Tongue (tissue), 3 donors: ENCODE measurements at places on chromosomes 2 and 18. TPM values are rescaled to one million over a fixed set of nuclear protein-coding genes. Genes with fewer than 3 reads are reported as not detected.

The DSC1 gene
- 1.1 TPM for total RNA-seq

DNA sequence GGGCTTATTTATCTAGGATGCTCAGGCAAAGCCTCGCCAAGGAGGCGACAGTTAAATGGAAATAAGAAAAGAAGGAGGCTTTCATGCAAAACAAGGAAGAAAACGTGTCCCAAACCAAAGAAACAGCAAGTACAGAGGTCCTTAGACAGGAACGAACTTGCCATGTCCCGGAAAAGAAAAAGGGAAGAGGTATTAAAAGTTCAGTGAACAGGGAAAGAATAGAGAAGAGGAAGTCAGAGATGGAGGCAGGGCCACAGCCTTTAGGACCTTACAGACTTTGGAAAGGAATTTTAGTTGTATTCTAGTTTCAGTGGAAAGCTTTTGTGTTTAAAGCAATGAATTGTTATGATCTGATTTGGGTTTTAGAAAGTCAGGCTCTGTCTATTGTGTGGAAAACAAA, 22.1 kb downstream of the IKZF2 start:
- no peak for DNase-seq

- DNase-seq = no peak
Observed at GRCh38 chr18:23635283-23636070, 27.2 kb downstream of the ANKRD29 start.

DNA sequence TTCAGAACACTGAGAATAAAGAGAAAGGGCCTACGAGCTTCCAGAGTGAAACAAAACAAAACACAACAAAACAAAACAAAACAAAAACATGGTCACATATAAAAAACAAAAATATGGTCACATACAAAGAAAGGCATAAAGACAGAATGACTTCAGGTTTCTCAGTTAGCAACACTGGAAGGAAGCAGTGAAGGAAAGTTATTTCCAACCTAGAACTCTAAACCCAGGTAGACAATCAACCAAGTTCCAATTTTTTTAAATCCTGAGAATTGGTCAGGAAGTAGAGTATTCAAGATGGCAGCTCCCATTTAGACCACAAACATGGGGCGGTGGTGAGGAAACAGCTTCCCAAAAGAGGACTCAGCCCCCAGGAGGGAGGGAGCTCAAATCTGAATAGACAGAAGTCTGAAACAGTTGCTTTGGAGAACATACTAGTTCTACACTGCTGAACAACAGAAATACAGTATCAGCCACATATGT, 9.1 kb downstream of the DRC1 start:
- no peak for DNase-seq

DNA sequence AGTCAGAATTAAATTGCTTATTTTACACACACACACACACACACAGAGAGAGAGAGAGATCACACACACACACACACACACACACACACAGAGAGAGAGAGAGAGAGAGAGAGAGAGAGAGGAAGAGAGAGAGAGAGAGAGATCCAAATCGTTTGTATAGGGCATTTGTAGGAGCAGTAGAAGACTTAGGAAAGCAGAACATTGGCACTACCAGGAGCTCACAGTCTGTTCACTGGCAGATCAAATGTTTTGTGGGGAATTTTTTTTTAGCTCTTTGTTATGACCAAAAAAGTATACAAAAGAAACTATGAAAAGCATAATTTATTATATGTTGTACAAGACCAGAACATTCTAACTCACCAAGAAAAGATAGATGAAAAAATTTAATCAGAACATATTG, 81.8 kb downstream of the MBD5 start:
- no peak for DNase-seq

GRCh38 chr2:54667726-54668650, 55.5 kb upstream of the EML6 start:
- DNase-seq = no peak

The DNAJC5G gene
- not detected for total RNA-seq

The VIL1 gene
- not detected for total RNA-seq

DNA sequence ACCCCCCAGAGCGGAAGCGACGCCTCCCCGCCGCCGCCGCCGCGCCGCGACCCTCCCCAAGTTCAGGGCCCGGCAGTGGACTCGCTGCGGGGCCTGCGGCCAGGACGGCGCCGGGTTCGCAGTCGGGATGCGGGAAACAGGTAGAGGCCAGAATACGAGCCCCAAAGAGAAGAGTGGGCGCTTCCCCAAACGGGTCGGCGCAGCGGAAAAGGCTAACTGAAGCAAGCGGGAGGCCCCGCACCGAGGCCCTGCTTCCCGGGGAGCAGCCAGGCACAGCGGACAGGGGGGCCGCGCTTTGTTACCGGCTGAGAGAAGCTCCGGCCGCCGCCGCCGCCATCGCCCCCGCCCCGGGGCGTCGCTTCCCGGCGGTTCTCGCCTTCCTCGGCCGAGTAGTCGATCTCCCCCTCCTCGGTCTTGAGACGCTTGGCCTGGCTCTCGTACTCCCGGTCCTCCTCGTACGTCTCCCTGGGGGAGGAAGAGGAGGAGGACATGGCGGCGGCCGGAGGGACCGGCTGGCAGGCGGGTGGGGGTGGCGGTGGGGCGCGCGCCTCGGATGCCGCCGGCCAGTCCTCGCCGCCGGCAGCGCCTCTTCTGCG, 494 bp downstream of the HNRNPLL start:
- peak; percentile 67 for DNase-seq

The RIF1 gene
- 62.0 TPM for total RNA-seq

DNA sequence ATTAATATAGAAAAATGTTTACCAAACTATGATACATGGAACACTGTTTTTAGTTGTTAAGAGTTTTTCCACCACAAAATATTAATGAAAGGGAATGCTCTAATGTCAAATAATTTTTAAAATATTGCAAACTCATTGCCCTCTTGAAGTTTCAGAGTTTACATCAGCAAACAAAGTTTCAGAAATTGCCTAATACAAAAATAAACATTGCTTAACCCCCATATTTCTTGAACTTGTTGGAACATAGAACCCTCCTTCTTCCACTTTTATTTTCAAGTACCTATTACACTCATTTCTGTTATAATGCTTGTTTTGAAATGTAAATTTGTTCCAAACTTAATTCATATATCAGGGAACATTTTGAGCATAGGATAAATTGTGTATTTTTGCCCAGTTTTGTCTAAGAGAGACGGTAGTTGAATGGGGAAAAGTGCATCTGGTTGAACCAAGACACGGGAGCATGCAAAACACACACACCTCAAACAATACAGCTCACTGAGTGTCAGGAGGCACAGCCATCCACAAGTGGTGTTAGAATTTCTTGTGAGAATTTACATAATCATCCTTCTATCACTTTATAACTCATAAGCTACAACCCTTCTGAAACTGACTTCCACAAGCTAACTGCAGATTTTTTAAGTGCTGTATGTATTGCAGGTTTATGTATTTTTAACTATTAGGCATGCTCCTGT, 5.3 kb upstream of the MC4R start:
- DNase-seq = no peak

The DUSP2 gene
- total RNA-seq = 8.0 TPM

GRCh38 chr2:107717661-107718060, 109.0 kb upstream of the RGPD4 start:
- DNase-seq = no peak

The ADCY3 gene
- total RNA-seq = 27.1 TPM

- DNase-seq = peak; percentile 92
Observed at GRCh38 chr2:231642631-231643494, 50.2 kb downstream of the TEX44 start.

DNA sequence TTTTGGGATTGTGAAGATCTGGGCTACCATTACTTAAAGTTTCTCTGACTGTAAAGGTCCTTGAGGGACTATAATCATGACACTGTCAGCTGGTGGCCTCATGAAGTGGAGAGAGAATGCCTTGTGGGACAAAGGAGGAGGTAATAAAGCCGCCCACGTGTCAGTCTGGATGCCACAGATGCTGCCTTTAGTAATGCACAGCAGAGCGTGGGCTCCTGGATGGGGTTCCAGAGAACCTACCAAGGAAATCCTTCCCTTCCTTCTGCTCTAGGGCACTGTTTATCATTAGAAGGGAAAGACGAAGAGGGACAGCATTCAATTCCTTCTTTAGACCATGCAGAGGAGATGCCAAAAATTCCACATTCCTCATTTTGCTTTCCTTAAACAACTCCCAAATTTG, 63.5 kb downstream of the COL5A2 start:
- no peak for DNase-seq

DNA sequence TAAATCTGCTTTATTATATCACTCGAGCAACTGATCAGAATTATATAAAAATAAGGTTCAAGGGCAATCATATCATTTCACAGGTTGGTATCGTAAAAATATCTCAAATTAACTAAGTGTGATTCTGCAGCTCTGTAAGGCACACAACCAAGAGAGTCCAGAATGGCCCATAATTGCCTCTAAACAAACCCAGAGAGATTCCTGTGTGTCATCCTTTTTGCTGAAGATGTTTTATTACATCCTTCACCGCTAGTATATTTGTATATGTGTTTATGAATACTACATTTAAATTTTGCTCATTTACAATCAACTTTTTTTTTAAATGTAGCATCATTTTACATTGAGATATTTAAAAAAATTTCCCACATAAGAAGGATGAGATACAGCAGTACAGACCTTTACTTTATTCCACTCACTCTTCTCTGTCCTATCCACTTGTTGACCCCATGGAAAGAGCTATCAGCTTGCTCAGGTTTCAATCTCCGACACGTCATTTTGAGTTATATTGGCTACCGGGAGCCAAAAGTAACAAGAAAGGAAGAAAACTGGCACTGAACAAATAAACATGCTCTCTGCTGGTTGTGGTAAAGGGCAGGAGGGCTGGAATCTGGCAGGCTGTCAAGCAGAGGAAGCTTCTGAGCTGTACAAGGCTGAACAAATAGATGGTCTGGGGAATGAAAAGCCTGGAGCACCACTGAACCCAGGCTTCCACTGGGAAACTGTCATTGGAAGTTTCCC, 23.1 kb downstream of the PLA2R1 start:
- peak; percentile 14 for DNase-seq
